ENCODE measurements at places on chromosomes 7 and 10.

- no peak for DNase-seq
Observed at GRCh38 chr7:54159088-54159487, 383.1 kb upstream of the VSTM2A start.

- DNase-seq, result no peak
Observed at GRCh38 chr7:16846601-16847165, 35.1 kb downstream of the AGR3 start.

DNA sequence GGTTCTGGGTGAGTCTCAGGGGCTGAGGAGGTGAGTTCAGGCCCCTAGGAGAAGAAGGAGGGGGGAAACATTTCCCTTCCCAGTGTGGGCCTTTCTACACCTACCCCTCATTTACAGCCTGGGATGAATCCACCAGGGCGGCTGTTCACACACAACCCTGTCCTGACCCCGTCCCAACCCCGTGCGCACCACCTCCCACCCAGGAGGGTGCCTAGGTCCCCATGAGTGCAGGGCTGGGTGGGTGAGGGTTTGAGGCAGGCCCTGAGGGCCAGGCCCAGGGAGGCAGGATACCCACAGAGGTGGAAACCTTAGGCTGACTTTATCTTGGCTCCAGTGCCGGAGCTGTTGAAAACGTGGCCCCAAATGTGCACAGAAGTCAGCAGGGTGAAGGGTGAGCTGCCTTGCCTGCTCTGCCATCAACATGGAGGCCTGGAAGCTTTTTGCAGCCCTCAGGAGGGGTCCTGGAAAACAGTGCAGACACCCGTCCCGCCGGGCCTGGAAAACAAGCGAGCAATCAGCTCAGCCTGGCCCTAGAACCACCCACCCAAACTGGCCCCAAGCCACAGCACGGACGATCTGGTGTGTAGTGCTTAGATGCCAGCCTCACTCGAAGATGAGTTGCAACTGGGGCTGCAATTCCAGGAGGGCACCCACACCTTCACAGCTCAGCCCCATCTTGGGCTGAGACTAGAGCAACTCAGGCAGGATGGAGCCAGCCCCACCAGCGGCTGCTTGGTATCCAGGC lies 9.3 kb upstream of the RET start:
- no peak for DNase-seq

- no peak for DNase-seq
Observed at GRCh38 chr10:38093816-38094157, 350 bp upstream of the ZNF37A start.

GRCh38 chr10:72981882-72982529 lies 27.4 kb upstream of the PLA2G12B start:
- DNase-seq, result no peak

- DNase-seq, result no peak
Observed at GRCh38 chr10:72615970-72616369, 9.9 kb downstream of the MICU1 start.

DNA sequence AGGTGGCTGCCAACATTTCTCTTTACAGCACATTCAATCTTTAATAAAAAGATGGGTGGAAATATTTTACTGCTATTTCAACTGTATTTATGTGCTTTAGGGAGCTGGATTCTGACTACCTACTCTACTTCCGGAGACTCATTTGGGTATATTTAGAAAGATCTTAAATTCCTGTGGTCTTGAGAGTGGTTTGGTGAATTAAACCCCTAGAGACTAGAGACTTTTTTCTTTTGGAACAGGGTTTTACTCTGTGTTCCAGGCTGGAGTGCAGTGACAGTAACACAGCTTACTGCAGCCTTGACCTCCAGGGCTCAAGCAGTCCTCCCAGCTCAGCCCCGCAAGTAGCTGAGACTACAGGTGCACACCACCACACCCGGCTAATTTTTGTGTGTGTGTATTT lies 79.0 kb upstream of the HABP2 start:
- DNase-seq, result no peak

- DNase-seq, result no peak
Observed at GRCh38 chr7:117188949-117189592, 133.8 kb downstream of the WNT2 start.

GRCh38 chr7:151138153-151138851 lies 29.2 kb downstream of the GBX1 start:
- no peak for DNase-seq

- no peak for DNase-seq
Observed at GRCh38 chr10:127976286-127976685, 69.4 kb downstream of the PTPRE start.

DNA sequence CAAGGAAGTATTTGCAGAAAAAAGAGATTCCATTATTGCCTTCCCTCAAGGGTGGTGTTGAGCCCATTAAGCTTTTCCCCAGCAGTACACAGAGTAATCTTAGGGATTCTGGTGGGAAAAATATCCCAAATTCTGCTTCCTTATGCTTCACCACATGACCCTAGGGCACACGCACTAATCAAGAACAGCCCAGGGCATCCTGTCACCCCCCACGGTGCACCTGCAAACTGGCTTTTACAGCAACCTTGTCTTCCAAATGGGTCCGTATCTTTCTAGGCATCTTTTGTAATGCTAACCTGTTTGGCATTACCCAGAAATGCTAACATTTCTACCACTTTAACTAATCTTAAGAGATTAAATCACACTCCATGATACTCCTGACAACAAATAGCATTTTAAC lies 926 bp upstream of the C7orf33 start:
- DNase-seq, result no peak

- no peak for DNase-seq
Observed at GRCh38 chr7:68461430-68461829, 1136.8 kb upstream of the AUTS2 start.

DNA sequence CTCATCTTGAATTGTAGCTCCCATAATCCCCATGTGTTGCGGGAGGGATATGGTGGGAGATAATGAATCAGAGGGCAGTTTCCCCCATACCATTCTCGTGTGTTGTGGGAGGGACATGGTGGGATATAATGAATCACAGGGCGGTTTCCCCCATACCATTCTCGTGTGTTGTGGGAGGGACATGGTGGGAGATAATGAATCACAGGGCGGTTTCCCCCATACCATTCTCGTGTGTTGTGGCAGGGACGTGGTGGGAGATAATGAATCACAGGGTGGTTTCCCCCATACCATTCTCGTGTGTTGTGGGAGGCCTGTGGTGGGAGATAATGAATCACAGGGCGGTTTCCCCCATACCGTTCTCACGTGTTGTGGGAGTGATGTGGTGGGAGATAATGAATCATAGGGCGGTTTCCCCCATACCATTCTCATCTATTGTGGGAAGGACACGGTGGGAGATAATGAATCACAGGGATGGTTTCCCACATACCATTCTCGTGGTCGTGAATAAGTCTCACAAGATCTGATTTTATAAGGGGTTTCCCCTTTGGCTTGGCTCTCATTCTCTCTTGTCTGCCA lies 271.0 kb downstream of the MAD1L1 start:
- DNase-seq, result peak; percentile 44

DNA sequence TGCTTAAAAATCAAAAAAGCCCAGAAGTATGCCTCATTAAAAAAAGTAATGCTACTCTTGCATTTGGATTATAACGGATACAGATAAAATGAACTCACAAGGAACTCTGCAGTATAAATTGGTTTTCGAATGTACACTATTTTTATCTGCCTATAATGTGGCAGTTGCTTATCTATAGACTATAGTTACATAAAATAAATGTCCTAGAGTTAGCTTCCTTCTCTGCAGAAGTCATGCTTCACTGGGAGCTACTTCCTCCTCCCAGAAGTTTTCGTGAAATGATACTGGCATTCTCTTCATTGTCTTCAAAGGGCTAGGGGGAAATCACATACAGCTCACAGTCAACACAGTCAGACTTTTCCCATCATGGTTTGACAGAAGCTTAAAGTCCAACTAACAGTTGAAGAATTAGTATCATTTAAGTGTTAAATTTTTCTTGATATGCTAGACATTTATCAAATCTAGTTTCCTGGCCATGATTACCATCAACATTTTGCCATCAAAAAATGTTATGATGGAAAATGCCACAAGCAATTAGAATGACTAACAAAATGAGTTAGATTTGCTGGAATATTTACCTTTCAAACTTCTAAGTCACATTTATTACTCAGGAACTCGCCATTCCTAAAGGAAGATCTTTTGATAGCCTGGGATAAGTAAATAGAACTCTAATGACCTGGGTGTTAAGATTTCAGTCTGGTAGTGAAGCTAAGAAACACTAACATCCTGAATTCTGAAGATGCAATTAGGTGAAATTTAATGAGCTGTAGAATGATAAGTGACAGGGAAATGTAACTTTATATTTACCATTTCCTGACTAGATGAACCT lies 87.3 kb upstream of the TRIL start:
- DNase-seq, result no peak

DNA sequence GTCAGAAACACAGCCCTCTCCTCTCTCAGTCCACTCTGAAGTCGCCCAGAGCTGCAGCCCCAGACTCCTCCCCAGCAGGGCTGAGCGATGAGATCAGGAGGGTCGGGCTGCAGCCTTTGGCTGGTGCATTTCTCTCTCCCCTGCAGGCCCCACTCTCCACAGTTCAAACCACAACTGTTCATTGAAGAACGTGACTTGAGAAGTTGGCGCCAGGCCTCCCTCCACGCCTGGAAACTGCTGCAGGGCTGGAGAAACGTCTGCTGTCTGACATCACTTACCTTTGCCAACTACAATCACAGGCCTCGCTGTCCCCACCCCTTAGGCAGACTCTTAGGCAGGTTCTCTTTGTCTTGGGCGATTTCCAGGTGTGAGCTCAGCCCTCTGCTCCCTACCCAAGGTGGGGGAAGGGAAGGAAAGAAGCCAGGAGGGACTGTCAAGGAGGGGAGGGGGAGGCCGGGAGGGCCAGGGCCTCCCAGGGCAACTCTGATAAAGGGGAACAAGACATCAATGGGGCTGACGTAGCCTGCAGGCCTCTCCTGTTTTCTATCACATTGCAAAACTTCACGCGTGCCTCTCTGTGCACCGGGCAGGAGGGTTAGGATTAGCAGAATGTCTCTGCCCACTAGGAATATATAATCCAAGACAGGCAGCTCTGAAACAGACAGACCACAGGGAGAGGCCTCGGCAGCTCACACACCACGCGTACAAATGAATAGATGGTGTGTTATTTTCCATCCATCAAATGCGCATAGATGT lies 32.7 kb downstream of the CALML5 start:
- no peak for DNase-seq

- DNase-seq, result no peak
Observed at GRCh38 chr10:1536341-1536740, 201.0 kb downstream of the ADARB2 start.

GRCh38 chr10:88565072-88565471 lies 18.0 kb downstream of the RNLS start:
- no peak for DNase-seq

GRCh38 chr10:4691301-4691700 lies 134.7 kb upstream of the AKR1E2 start:
- no peak for DNase-seq

GRCh38 chr10:131787961-131788360 lies 112.8 kb upstream of the PPP2R2D start:
- no peak for DNase-seq

DNA sequence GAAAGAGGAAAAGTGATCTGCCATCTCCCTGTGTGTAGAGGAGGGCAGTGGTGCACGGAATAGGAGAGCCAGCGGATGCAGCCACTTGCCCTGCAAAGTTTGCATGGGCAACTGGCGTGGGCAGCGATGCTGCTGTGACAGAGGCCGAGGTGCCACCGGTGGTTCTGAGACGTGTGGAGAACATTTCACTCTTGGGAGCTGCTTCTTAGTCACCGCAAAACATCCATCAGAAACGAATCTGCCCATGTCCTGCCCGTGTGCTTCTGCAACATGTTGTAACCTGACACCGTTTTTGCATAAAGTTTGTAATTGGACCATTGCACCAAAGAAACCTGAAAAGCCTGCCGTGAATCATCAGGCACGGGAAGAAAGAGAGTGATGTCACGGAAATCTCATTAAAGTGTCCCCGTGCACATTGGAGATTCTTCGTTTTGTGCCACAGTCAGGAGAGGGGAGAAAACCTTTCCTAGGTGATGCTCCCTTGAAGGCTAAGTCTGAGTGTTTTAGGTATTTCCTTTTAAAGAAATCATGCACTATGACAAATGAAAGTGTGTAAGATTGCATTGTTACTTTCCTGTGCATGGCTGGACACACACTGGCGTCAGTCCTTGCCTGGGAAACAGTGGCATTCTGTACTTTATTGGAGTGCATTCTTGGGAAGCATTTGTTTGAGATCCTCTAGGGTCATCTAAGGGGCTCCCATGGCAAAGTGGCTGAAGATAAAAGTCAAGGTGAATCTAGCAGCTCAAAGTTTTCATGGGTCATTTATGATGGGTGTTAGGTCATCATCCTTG lies 302.6 kb downstream of the KLF6 start:
- no peak for DNase-seq

DNA sequence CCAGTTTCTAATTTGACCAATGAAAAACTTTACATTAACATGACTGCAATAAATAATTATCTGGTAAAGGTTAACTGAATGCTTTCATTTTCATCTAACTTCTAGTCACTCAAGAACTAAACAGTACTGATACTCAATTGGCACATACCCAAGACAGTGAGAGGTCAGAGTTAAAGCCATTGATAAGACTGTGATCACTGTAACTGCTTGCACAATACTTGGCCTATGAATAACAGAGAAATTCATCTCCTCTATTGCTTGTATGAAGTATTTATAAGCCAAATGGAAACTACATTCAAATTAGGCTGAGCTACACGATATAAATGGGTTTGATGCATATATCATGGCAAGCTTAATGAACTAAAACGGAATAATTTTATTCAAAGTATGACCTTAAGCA lies 43.0 kb downstream of the HERC4 start:
- no peak for DNase-seq

DNA sequence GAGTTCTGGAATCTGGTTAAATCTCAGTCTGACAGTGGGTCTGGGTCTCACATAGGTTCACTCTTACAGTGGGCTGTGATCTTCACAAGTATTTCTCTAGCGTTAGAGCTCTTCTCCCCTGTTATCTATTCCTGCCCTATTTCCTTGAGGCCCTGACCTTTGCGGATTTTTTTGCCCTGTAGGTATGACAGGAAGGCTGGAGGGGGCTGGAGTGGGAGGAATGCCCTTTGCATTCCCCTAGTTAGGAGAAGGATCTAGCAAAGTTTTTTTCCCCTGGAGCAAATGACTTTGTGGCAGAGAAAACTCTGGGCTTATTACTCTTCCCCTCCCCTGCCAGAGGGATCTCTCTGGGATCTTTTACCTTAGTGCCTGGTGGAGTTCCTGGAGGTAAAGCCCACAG lies 49.2 kb downstream of the GALNT11 start:
- DNase-seq, result no peak

DNA sequence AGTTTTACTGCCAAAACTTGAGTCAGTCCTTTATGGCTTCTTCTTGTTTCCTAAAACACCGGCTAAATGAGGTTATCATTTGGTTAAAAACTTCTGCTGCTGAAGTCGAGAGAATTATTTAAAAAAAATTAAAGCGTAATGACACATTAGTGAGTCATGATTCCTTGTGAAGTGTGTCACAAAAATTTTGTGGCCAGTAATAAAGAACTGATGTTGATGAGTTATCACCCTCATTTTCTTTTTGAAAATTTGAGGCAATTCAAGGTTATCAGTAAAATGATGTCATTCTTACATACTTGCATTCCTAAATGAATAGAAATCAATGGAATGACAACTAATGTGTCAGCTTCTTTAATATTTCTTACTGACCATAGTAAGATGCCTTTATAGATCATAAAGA lies 427.4 kb downstream of the SORCS3 start:
- DNase-seq, result no peak

All from activated T-cell treated with anti-CD3 and anti-CD28 coated beads for 48 hours (primary cell).